ENCODE measurements at places on chromosomes 6 and 20. TPM values are rescaled to one million over a fixed set of nuclear protein-coding genes. Genes with fewer than 3 reads are reported as not detected.

The CNR1 gene
- total RNA-seq = 0.66 TPM

The CDH4 gene
- 0.05 TPM for total RNA-seq

The NKX2-2 gene
- total RNA-seq = not detected

The ID4 gene
- total RNA-seq = 3.0 TPM

The KCNG1 gene
- 0.30 TPM for total RNA-seq

The EDN1 gene
- total RNA-seq = 5.9 TPM

The ULBP1 gene
- total RNA-seq = 0.38 TPM

The GLP1R gene
- total RNA-seq = 7.5 TPM

The HMGA1 gene
- total RNA-seq = 46.7 TPM

The PGC gene
- not detected for total RNA-seq

The LY6G5B gene
- 4.4 TPM for total RNA-seq

The MEP1A gene
- not detected for total RNA-seq

The POU3F2 gene
- total RNA-seq = not detected

The ARHGAP18 gene
- 5.6 TPM for total RNA-seq

The AIG1 gene
- 76.5 TPM for total RNA-seq

The ZSCAN16 gene
- 2.1 TPM for total RNA-seq

The TINAG gene
- total RNA-seq = 0.41 TPM

The COL19A1 gene
- 1.9 TPM for total RNA-seq

The MAP1LC3A gene
- total RNA-seq = 110 TPM

The SLCO4A1 gene
- 12.7 TPM for total RNA-seq

The ARMC2 gene
- 14.0 TPM for total RNA-seq

The MAPK14 gene
- total RNA-seq = 24.5 TPM
